Stimulated activated CD4-positive, alpha-beta T cell treated with anti-CD3 and anti-CD28 coated beads, TNF-alpha, amount 100 ng/mL, for 24 hours (primary cell): ENCODE measurements at places on chromosomes 5 and 9.

GRCh38 chr5:56917534-56917933 is 8.1 kb downstream of the SETD9 start:
- no peak for DNase-seq

DNA sequence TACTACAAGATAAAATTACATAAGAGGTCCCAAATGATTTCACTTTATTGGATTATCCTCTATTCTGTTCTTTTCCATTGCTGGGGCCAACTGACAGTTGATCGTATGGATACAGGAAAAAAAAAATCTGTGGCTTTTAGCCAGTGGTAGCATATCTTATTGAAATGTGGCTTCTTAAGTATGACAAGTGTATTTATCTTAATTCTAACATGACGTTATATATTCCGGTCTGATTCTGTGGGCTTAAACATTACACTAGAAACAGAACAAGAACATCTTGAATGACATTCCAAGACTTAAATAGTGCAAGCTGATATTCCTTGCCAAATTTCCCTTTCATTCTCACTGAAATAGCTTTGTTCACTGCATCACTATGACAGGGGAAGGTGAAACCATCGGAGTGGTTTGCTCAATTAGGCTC is 117.9 kb downstream of the INSYN2B start:
- no peak for DNase-seq

GRCh38 chr9:133943781-133944745 is 48.1 kb downstream of the VAV2 start:
- no peak for DNase-seq

DNA sequence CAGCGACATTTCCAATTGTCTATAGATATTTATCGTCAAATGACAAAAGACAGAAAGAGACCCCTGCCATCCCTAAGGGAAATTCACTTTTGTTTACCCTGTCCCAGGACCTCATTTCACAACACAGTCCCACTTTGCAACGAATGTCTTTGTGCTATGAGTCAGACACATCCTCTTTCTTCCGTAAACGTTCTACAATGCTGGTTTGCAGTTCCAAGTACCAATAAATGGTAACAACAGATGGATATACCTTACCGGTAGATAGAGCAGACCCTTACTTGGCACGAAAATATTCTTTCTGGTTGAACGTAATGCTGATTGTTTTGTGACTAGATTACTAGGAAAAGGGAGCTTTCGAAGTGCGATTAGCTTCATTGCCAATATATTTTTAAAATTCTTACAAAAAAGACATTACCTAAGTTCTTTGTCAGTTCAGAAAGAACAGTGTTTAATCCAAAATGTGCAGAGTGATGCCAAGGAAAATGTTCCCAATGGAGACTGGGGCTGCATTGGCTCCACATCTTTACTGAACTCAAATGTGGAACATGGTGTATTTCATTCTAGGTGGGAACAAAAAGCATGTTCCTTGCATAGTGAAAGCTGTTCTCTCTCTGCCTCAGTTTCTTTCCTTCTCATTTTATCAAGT is 202.5 kb upstream of the SLC27A6 start:
- no peak for DNase-seq

- no peak for DNase-seq
These were observed 581 bp upstream of the SARDH start for GRCh38 chr9:133738640-133739225.

DNA sequence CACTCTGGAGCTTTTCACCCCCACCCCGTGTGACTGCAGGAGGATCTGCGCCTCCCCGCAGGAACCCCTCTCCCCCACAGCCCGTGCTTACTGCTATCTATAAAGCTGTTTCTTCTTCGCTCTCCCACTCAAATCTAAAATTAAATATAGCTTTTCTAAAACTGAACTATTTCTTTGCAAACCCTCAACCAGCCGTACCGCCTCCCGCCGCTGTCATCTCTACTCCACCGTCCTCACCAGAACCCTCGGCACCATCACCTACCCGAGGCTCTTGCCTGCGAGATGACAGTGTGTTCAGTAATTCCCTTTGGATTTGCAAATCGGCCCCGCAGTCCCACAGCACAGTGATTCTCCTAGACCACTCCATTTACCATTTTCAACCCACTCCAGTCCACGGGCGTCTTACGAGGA is 13.6 kb downstream of the LPCAT1 start:
- no peak for DNase-seq

DNA sequence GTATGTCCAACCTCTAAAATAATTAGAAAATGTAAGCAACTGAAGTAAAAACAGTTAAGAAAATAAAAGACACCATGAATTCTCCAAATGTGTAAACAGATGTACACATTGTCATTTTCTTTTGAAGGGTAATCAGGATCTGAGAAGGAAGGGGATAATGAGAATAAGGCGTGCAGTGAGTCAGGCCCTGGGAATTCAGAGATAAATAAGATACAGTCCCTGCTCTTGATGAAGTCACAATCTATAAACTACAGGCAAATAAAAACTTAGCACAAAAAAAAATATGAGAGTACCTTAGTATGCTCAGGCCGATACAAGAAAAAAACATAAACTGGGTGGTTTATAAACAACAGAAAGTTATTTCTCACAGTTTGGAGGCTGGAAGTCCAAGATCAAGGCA is 315.3 kb downstream of the DNAH5 start:
- no peak for DNase-seq

DNA sequence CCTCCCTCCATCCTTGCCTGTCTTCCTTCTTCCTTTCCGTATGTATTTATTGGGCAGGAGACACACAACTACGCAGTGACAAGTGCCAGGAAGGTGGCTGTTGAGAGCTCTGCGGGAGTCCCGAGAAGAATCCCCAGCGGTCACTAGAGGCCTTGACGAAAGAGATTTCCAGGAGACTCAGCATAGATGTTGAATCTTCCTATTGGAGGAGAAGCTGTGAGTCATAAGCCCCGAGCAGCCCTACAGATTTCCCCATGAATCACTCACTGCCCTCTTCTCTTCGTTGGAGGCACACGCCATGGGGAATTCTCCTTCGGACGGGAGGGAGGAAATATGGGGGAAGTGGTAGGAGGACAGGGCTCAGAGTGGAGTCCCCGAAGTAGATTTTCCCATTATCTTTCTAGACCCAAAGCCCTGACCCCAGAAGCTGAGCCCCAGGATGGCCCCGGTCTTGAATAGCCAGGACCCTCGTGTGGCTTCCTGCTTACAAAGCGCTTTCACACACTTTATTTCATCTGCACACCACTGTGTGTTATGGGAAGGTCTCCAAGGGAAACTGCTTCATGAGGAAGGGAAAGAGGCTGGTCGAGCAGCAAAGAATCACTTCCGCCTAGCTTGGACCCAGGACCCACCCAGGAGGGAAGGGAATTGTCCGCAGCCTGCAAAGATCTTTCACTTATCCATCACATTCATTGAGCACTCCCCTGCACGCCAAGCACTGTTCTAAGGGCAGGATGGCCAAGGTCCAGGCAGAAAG is 12.7 kb downstream of the DUSP1 start:
- DNase-seq, result no peak

- DNase-seq, result no peak
These were observed at the start of gene TNC for GRCh38 chr9:115117999-115118878. Gene TNC, minus strand, starts transcription at chr9:115118157. Its CDS starts 27,139 bp downstream, at chr9:115091018.

DNA sequence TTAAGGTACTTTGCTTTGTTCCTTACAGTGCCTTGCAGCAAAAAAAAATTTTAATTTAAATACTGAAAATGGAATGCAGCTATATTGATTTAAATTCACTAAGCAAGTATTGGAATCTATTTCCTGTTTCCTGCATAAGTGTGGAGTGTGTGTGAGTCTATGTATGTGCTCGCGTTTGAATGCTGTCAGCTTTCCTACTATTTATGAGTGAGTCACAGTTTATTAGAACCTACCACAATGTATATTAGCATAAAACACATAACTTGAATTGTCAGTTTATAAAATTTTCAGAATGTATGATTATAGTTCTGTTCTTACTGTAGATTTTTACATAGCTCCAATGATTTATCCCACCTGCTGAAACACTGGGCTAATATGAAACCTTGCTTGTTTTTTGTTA is 302.1 kb downstream of the NR2F1-AS1 start:
- DNase-seq, result no peak

- no peak for DNase-seq
These were observed 159.4 kb upstream of the PITX1 start for GRCh38 chr5:135193213-135194125.

DNA sequence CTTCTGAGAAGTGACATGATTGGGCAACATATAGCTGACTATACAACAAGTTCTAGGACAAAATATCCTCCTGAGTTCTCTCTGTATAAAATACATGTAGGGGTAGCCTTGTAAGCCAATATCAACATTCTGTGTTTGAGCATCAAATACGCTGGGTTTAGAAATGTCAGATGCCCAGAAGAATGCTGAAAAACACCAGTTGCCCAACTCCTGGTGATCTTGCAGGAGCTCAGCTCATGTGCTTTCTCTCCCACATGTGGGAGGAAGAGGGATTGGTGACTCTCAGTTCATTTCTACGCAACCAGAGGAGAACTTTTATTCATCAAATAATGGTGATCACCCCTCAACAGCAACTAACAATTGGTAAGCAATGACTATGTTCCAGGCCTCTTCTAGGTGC is 810.9 kb upstream of the ACO1 start:
- no peak for DNase-seq

DNA sequence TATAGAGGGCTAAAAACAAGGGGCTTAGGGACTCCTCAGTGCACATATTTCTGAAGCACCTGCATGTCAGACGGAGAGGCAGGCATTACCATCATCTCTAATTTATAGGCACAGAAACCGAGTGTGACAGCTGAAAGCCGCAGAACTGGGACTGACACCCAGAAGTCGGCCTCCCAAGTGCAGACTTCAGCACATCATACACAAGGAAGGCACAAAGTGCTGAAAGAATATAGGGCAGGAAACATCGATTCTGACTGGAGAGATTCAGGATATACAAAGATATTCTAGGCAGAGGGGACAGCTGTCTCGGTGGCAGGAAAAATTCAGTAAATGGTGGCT is 11.2 kb downstream of the MRPS27 start:
- DNase-seq, result no peak

- no peak for DNase-seq
These were observed 714 bp downstream of the SEC24A start for GRCh38 chr5:134649163-134649835.

DNA sequence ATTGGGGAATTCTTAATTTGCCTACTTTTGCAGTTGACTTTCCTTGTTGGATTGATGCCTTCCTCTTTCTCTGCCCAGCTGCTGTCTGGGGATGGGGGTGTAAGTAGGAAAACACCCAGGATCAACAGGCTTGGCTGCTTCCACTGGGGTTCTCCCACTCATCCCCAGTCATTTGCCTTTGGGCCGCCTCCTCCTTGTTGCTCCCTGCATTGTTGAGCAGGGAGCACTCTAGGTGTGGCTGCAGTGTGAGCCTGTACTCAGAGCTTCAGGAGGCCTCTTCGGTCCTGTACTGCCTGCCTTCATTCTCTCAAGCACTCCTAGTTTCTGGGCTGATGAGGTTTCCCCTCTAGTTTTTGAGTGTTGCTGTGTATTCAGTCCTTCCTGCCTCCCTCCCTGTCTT is 12.1 kb downstream of the RHOBTB3 start:
- no peak for DNase-seq

GRCh38 chr5:123865641-123866040 is 353.7 kb downstream of the CSNK1G3 start:
- no peak for DNase-seq

- DNase-seq, result no peak
These were observed 186.3 kb downstream of the ZNF462 start for GRCh38 chr9:107049046-107049802.

GRCh38 chr5:105475401-105475800 is 1912.8 kb upstream of the NUDT12 start:
- DNase-seq, result no peak

GRCh38 chr5:172005708-172006320 is 624 bp downstream of the FBXW11 start:
- no peak for DNase-seq

DNA sequence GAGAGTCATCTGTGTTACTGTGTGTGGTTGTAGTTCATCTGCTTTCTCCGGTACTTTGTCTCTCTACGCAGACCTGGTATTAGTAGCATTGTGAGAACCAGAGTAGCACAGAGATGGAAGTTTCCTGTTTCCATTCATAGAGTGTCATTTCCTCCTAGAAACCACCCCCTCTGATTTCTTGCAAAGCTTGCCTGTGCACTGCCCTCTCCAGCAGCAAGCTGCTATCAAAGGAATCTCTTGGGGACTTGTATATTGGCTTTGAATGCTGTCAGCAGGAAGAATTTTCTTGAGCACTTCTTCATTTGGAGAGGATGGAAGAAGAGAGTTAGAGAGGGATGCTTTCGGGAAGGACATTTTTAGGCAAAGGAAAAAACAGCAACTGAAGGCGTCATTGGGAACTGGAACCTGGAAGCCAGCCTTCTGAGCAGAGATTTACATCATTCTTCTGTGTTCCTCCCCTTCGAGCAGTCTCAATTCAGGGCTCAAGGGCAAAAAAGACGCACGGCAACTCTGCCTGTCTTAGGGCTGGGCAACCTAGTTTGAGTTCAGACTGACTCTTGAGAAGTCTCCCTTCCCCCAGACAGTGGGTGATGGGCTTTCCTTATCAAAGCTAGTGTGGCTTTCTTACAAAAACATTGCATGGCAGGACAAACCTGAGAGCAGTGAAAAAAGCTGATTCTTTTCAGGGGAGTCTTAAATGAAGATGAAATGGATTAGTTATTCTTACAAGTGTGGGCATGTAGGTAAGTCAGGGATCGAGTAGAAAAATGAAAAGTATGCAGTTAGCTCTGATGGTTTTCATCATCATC is 226.3 kb downstream of the AOPEP start:
- DNase-seq, result no peak

DNA sequence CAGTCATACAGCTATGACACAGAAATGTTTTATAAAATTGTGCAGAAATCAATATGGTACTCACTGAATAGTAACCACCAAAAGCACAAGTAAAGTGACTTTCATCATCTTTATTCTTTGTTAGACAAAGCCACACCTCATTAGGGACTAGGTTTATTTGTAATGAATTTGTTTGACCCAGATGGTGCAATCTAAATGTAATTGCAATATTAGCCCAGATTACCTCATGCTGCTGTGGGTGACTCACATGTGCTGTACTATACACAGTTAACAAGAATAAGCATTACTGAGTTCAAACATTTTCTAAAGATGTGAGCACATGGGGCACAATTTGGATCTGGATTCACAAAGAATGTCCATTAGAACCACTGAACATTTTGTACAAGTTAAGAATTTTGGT is 759.3 kb upstream of the TYRP1 start:
- no peak for DNase-seq

DNA sequence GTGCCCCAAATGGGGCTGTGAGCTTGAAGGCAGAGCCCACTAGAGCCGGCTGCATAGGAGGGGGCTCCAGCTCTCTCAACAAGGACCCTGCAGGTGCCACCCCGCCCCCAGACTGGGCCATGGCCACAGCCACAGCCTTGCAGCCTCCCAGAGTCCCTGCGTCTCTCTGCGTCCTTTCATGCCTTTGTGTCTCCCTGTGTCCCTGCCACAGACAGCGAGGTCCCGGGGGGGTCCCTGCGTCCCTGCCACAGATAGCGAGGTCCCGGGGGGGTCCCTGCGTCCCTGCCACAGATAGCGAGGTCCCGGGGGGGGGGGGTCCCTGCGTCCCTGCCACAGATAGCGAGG is 6.3 kb downstream of the NOXA1 start:
- DNase-seq, result no peak
